Activated naive CD4-positive, alpha-beta T cell (primary cell): ENCODE measurements at places on chromosomes 7 and 10.

DNA sequence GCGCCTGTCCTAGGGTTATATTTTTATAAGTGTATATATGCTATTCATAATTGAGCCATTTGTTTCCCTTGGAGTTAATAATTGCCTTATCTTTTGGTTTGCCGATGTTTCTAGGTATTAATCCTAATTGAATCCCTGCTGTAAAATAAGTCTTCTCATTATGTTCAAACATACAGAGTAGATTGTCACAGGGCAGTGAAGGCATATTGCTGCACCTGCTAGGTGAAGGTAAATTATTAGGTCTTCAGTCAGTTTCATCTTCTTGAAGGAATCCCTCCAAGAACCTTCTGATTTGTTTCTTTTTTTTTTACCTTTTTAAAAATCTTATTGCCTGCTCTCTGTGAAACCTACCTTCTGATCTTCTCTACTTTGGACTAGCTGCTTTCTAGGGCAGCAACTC is 17.9 kb upstream of the AGFG2 start:
- no peak for DNase-seq

DNA sequence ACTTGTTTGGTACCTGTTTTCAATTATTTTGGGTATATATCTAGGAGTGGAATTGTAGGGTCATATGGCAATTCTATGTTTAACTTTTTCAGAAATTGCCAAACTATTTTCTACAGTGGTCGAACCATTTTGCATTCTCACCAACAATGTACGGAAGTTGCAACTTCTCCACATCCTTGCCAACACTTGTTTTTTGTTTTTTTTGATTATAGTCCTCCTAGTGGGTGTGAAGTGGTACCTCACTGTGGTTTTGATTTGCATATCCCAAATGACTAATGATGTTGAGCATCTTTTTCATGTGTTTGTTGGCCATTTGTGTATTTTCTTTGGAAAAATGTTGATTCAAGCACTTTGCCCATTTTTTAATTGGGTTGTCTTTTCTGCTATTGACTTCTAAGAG is 122.1 kb downstream of the RPS24 start:
- no peak for DNase-seq

GRCh38 chr7:94763268-94763667 is 107.3 kb upstream of the SGCE start:
- no peak for DNase-seq

DNA sequence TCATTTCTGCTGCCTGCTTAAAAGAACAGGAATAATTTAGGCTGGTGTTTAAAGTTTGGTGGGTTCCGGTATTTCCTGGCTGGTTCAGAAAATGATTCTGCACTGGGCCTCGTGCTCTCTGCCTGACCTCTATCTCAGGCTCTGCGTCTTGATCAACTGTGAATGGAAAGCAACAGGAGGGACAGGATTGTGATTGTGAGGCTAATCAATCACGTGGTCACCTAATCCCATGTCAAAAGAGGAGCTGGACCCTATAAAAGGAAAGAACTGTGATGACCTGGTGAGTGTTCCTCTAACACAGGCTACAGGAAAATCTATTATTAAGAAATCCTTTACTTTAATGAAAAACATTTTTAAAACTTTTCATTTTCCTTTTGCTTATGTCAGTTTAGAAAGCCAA is at the start of gene DHX32:
Gene DHX32 (minus strand): TSS at position 101 of the 400 bp plus-strand sequence. CDS start 468 bp downstream, outside the sequence.
- no peak for DNase-seq

- DNase-seq, result no peak
These were observed 40.4 kb downstream of the AFAP1L2 start for GRCh38 chr10:114363745-114364454.

- DNase-seq, result no peak
These were observed 37.2 kb downstream of the PRSS2 start for GRCh38 chr7:142807855-142808460.
